ENCODE measurements at places on chromosomes 5 and 9.

DNA sequence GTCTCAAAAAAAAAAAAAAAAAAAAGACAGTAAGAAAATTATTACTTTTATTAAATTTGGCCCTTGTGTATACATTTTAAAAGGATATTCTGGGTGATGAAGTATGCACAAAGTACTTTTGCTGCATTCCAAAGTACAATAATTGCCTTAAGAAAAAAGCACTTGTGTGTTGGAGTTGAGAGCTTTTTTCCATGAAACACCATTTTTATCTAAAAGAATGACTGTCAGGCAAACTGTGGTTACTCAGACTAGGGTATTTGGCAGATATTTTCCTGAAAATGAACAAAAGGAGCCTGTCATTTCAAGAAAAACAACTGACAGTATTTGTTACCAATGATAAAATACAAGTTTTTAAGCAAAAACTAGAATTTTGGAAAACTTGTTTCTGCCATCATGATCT lies 84.3 kb upstream of the PTPN3 start:
- no peak for DNase-seq

DNA sequence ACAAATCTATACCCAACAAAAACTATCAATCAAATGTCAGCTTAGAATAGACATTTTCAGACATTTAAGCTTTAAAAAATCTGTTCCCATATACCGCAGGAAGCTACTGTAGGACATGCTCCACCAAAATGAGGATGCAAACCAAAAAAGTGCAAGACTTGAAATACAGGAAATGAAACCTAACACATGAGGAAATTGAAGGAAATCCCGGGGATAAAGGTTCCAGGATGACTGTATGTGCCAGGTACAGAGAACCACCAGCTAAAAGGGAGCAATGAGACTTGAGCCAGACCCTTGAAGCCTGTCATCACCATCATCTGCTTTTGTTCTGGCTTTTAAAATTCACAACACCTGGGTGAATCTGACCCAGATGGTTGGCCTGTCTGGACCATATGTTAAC lies 21.4 kb downstream of the DIAPH1 start:
- peak; percentile 22 for DNase-seq

DNA sequence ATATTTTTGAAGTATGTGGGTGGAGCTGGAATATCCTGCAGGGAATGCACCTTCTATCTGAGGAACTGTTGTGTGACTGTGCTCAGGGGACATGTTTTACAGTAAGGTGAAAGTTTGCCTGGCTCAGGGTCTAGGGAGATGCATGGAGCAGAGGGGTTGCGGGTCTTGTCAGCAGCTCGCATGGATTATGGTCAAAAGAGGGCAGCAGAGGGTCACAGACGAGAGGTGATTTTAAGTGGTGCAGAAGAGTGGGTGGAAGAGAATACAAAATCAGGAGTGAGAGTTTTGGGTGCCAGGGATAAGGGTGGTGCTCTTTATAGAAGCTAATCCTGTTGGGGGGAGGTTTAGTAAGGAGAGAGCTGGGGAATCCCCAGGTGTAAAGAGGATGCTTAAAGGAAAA lies 53.5 kb upstream of the GRIN3A start:
- peak; percentile 39 for DNase-seq

DNA sequence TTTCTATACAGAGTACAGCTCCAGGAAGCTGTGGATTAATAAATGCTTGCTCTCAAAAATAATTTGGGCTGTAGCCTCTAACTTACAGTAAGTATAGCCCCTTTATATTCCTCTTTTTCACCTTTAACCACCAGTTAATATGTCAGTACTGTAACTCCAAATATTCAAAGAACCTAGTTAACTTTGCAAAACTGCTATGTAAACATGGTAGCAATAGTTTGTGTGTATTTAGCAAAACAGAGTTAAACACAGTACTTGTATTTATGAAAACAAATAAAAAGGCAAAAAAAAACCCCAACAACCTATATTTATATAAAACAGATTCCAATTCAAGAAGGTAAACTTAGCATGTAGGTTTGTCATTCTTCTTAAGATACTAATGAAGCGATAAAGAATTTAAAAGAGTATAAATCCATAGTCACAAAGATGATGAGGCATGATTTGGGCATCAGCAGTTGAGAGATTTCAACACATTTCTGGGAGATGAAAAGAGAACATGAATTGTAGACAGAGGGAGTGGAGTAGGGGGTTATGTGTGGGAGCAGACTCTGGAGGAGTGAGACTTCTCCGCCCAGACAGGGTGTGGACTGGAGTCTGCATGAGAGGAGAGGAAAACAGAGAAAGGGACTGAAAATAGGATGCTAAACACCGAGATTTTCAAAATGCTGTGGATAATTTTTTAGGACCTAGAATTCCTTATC lies 47.0 kb upstream of the F2RL1 start:
- no peak for DNase-seq

DNA sequence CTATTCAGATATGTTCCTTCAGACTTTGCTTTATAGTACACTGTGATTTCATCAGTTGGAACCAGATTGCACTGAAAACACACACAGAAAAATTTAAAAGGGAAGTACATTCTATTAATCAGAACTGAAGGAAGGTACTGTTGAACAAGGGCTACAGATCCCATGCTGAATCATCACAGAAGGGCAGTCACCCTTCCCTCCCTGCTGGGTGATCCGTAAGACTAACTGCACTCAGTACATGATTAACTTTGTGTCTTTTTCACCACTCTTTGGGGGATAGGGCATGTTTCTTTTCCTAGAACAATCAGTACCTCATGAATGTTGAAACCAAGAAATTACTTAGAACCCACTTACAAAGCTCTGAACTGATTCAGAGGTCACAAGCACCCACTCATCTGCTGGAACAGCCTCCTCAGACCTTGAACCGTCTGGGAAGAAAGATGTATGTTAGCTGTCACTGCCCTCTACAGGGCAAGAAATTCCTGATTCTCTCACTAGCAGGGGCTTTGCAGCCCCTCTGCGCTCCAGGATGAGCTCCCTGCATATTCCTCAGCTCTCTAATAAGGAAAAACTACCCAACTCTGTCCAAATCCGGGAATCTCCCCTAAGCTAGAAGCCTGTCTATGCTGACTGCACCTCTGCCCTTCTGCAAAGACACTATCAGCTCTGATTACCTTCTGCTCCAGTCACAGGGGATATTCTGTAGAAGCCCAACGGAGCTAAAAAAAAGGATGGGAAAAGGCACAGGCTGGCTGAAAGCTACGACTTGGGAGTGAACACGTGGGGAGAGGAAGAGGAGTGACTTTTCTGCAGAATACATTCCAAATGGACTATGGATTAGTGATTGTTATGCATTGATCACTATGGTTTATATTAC lies 51.0 kb downstream of the IARS1 start:
- DNase-seq: no peak

DNA sequence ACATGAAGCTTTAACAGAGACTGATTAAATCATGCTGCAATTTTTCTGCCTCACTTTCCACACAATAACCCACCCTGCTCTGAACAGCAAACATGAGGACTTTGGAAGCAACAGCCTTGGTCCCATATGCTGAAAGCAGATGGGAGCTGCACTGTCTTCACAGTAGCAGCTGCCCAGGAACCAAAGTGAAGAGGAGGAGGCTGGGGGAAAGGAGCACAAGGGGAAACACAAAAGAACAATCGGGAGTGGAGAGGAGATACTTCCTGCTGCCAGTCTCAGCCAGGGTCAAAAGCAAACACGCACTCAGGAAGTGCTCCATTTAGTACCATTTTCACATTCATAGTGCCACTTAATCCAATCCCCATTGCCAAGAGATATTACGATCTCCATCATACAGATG lies 183.3 kb upstream of the PUM3 start:
- no peak for DNase-seq

DNA sequence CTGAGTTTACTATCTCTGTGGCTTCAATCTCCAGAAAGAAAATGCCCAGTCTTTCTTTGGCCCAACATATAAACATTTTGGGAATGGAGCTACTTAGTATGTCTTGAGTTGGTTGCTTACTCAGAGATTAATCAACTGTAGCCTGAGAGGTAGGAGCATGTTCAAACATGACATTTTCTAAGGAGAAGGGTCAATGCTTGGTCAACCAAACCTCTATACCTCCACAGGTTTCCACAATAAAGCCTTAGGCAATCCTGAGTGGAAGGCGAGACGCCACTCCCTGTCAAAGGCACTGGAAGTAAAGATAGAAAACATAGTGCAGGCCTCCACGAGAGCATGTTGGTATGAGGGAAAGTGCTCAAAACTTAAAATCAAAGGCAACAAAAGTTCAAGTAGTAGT lies 411.4 kb downstream of the KCTD16 start:
- no peak for DNase-seq

DNA sequence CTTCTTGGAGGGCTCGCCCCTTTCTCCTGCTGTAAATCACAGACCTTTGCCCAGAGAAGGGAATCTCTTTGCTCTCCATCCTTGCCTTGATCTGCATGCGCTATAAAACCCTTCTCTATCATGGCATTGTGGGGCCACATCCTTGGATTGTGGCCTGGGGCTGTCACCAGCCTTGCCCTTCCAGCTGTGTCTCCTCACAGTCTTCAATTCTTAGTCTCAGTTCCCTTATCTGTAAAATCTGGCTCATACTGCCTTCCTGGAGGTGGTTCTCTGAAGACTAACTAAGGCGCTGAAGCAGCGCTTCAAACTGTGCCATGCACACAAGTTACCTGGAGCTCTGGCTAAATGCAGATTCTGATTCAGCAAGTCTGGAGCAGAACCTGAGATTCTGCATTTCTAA lies 53.4 kb upstream of the RARS1 start:
- no peak for DNase-seq

GRCh38 chr5:14243766-14244165 lies 100.6 kb downstream of the TRIO start:
- no peak for DNase-seq

DNA sequence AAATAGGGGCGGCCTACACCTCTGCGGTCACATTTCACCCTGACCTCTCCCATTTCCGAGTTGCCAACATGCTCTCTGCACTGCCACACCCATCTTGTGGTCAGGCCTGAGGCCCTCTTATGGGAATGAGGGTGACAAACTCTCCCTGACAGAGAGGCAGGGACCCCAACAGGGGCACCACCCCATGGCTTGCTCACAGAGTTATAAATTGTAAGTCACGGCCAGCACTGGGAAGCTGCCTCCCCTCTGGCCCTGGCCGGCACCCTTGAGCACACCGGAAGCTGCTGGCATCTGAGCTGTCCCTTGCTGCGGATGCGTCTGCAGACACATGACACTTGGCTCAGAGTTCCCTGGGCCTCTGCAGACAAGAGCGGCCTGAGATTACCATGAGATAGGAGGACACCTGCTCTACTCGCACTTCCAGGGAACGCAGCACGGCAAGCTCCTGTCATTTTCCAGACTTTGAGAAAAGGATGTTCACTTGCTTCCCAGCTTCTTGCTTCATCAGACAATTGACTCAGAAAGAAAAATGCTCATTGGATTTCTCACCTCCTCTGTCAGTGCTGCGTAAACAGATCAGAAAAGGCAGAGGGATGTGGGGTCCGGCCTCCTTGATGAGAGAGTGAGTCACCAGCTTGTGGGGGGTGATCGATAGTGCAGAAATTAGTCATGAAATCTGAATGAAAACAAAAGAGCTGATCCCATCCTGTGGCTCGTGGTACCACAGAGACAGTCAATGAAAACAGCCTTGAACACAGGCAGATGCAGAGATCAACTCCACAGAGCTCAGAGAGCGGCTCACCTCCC lies 269.8 kb downstream of the SYK start:
- DNase-seq: peak; percentile 75

DNA sequence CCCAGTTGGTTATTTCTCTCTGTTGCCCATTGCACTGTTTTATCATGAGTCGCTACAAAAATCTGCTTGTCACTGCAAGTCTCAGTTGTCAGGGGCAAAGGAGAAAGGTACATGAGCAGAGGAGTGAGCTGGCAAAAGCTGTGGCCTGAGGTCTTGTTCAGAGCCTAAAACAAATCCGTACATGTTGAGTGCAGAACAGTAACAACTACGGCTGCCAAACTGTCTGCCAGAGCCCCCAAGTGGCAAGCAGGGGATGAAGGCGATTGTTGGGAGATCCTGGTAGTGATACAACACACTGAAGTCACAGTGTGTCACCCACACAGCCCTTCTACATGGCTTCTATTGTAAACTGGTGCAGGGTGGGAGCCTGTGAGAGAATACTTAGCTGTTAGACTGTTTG lies 50.9 kb downstream of the BRINP1 start:
- DNase-seq: no peak

DNA sequence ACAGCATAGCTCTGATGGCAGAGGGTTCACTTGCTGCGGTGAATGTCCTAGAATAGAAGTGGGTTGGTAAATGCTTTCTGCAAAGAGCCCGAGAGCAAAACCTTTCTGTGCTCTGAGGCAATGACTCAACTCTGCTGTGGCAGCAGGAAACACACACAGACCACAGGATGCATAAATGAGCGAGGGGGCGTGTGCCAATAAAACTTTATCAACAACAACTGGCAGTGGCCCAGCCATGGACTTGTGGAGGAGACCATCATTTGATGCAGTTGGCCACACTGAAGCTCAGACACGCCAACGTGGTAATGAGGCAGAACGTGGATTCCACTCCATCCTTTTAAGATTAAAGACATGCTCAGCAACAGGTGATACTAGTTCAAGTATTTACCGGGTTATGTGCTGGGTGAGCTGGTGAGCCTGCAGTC lies 6.8 kb downstream of the MRPL36 start:
- peak; percentile 92 for DNase-seq

DNA sequence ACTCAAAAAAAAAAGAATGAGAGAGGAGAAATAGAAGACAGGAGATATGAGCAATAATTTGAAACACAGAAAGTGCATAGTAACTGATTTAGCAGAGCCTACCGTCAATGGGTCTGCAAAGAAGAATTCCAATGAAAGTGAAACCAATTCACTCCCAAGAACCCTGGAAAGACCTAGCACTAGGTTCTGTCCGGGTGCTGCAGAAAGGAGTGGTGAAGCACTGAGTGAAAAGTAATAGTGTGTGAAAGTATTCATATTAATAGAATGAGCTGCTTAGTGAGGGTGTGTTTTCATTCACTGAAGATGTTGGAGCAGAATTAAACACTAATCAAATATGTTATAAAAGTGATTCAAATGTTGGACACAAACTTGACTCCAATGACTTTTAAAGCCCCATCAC lies 51.3 kb upstream of the SLC30A5 start:
- DNase-seq: no peak

DNA sequence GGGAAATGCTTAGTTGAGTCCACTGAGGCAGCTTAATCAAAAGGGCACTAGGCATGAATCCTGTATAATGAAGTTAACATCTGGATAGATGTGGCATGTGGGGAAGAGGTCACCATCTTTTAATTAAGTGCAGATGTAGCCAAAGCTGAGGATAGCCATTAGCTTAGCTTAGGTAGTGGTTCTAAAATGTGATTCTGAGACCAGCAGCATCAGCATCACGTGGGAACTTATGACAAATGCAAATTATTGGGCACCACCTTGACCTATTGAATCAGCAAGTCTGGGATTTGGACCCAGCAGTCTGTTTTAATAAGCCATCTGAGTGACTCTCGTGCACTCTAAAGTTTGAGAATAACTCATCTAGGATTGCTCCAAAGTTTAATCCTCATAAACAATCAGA lies 63.8 kb downstream of the SNCAIP start:
- DNase-seq: no peak

- DNase-seq: no peak
Measured at GRCh38 chr9:18461496-18461895, 12.5 kb upstream of the ADAMTSL1 start.

GRCh38 chr9:121822093-121823085 lies 171.0 kb downstream of the DAB2IP start:
- DNase-seq: no peak
